ENCODE measurements at places on chromosomes 3 and 15. TPM values are rescaled to one million over a fixed set of nuclear protein-coding genes. Genes with fewer than 3 reads are reported as not detected.

DNA sequence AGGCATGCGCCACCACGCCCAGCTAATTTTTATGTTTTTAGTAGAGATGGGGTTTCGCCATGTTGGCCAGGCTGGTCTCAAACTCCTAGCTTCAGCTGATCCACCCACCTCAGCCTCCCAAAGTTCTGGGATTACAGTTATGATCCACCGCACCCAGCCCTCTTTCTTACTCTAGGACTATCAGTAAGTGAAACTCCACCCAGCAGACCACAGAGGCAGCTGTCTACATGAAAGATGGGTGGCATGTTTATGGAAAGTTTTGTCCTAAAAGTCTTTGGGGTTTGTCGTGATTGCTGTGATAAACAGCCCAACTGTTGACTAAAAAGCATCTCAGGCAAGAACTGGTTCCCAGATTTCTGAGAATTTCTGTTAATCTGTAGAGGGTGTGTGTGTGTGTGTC is 10.9 kb downstream of the ARL6IP5 start:
- no peak for DNase-seq

- DNase-seq = no peak
These were observed 142.4 kb downstream of the TCF12 start for GRCh38 chr15:57060799-57061198.

DNA sequence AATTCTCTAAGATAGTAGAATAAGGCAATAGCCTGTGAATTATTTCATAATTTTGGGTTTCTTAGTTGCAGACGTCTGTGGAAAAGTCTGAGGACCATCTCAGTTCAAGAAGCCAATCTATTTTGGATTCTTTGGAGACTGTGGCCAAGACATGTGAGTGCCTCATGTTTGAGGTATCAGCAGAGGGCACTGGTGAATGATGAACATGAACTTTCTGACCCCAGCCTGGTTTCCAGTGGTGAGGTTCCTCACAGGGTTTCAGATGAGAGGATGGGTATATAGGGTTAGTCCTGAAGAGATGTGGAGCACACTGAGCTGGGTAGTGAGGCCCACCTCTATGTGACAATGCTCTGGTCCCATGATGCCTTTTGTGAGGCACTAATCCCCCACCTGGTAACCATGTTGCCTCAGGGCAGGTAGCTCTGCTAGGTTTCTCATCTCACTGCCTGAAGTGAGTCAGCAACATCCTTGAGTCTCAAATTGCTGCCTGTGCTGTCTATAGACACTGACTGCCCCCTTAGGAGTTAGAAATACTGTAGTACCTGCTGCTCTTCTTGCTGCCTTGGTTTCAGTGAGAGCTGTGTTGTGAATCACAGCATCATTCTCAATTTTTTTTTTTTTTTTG is 32.3 kb downstream of the C3orf62 start:
- no peak for DNase-seq

DNA sequence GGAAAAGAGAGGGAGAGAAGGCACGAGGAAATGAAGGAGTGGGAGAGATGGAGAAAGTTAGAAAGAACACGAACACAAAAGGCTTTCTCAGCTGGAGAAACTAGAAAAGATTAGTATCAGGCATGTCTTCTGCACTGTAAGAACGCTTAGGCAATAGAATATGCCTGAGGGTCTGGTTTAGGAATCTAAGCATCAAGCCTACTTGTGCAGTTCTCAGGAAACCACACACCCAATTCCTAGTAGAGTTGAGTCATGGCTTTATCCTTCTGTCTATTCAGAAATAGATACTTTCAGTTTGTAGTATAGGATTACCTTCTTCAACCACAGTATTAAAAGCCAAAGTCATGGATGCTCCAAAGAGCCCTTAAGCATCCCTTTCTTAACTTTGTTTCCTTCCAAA is 969.4 kb downstream of the NTRK3 start:
- no peak for DNase-seq

- DNase-seq = no peak
These were observed 97.1 kb upstream of the SAMMSON start for GRCh38 chr3:69902386-69902785.

DNA sequence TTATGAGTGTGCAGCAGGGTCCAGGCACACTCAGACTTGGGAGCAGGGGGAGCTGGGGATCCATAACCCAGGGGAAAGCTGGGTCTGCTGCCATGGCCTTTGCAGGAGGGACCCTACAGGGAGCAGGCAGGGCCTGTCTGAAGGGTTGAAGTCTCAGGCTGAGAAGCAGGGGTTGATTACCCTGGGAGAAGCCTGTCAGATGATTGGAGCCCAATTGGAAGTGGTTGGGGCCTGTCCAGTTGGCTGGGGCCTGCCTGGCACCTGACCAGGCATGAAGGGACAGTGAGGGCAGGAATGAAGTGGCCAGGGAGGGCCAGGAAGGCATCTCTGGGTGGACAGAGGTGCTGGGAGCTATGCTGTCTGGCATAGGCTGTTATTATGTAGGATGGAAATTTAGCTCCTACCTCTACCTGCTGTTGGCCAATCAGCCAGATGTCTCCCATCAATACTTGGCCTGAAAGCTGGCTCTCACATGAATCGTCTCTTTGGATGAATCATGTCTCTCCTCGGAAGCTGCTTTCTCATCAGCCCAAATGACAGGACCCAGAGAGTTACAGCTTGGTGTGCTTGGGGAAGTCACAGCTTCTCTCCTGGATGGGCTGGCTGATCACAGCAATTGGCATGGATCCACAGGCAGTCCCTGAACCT is 27.4 kb upstream of the SLCO2A1 start:
- no peak for DNase-seq

- no peak for DNase-seq
These were observed 489.0 kb downstream of the NTRK3 start for GRCh38 chr15:87767516-87767915.

DNA sequence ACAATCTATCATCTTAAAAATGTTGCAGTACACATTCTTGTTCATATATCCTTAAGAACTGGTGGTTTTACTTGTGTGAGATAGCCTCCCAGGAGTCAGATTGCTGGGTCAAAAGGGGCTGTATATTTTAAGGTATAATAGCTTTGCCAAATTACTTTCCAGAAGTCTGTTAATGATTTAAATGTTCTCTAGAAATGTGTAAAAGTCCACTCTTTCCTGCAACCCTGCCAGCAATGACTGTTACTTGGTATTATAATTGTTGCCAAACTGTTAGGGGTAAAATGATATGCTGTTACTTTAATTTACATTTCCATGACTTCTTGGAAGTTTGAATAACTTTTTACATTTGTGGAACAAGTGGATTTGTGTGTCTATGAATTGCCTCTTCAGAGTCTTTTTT is 170.8 kb downstream of the SLC9A9 start:
- DNase-seq = no peak

DNA sequence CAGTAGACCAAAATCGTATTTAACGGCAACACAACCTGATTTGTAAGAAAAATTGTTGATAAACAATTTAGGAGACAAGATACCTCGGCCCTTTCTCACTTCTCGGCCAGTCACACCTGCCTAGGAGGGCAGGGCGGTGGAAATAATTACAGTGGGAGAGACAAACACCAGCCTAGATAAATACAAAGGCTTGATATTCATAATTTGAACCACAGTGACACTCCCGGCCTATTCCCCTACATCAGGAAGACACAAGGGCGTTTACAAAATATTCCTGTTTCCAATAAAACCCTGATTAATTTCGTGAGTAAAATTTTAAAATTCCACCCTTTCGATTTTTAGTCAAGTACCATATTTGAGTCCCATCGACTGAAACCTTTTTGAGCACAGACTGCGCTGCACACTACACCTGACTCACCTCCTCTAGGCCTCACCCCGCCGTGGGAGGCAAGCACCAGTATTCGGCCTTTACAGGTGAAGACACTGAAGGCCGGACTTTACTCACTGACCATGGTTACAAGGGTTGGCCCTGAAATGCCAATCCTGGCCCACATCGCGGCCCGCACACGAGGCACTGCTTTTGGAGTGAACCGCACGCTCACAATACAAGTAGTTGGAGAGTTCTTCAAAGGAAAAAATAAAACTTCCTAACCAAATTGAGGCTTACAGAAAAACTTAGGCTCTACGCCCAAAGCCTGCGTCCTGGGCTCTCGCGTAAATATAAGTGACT is 794 bp downstream of the ARPP19 start:
- DNase-seq = no peak

- no peak for DNase-seq
These were observed 3.4 kb upstream of the LMLN start for GRCh38 chr3:197956626-197956988.

GRCh38 chr3:37531066-37531720 is 330.5 kb upstream of the CTDSPL start:
- DNase-seq = no peak

- DNase-seq = no peak
These were observed 133.5 kb upstream of the THBS1 start for GRCh38 chr15:39447346-39447745.

GRCh38 chr15:99058421-99058870 is 46.4 kb upstream of the SYNM start:
- no peak for DNase-seq

GRCh38 chr15:67622110-67622509 is 79.6 kb downstream of the MAP2K5 start:
- DNase-seq = no peak

GRCh38 chr3:175383371-175383770 is 524.2 kb downstream of the NAALADL2 start:
- no peak for DNase-seq

DNA sequence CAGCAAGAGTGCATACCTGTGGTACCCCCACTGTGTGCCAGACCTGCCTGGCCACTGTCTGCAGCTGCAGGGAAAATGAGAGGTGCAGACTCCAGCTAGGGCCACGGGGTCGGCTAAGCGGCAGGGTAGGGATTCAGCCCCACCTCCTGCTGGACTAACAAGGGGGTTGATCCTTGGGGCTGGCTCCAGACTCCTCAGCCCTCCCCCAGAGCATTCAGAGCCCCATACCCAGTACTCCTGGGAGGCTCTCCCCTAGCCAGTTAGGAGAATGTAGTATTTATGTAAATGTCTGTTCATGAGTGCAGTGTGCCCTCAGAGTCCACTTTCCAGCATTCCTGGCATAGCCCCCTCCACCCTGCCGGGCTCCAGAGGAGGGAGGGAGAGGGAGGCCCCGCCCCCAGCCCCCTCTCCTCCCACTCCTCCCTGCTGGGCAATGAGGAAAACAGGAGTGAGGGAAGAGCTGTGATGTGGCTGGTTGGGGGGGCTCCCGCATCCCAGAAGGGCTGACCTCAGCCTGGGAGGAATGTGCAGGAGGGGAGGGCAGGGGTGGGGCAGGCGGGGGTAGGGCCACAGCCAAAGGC is 4.5 kb upstream of the SEMA3B start:
- DNase-seq = no peak

GRCh38 chr3:40464339-40465110 is 7.4 kb downstream of the RPL14 start:
- DNase-seq = no peak

- DNase-seq = no peak
These were observed 768.6 kb downstream of the ZPLD1 start for GRCh38 chr3:103203441-103203840.

DNA sequence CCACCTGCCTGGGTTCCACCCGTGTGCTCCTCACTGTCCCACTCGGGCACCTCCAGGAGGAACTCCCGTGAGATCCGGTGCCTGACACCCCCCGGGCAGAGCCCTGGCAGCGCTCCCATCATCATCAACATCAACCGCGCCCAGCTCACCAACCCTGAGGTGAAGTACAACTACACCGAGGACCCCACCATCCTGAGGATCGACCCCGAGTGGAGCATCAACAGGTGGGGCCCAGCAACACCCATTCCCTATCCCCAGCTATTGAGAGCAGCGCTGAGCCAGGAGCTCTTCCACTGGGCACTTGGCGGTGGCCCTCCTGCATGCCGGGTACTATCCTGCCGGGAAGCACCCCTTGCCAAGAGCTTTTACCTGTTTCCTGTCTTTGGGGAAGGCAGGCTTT is 33.5 kb downstream of the PLXNA1 start:
- DNase-seq = no peak

GRCh38 chr3:13462125-13462629 is 17.9 kb upstream of the HDAC11 start:
- no peak for DNase-seq

DNA sequence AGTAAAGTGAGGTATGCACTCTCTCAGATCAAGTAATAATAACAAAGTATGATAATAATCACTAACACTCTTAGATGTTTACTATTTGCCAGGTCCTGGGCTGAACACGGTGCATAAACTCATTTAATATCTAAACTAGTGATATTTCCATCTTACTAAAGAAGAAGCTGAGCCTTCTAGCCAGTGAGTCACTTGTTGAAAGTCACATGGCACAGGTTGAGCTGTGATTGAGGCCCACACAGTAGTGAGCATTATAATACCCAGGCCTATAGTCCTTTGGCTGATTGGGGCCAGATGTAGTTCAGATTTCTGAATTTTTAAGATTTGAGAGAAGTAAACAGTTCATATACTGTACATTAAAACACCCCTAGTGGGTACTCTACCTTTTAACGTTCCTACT is 93.2 kb upstream of the CCDC80 start:
- no peak for DNase-seq

GRCh38 chr3:98553753-98554152 is 22.0 kb downstream of the GPR15 start:
- DNase-seq = no peak

DNA sequence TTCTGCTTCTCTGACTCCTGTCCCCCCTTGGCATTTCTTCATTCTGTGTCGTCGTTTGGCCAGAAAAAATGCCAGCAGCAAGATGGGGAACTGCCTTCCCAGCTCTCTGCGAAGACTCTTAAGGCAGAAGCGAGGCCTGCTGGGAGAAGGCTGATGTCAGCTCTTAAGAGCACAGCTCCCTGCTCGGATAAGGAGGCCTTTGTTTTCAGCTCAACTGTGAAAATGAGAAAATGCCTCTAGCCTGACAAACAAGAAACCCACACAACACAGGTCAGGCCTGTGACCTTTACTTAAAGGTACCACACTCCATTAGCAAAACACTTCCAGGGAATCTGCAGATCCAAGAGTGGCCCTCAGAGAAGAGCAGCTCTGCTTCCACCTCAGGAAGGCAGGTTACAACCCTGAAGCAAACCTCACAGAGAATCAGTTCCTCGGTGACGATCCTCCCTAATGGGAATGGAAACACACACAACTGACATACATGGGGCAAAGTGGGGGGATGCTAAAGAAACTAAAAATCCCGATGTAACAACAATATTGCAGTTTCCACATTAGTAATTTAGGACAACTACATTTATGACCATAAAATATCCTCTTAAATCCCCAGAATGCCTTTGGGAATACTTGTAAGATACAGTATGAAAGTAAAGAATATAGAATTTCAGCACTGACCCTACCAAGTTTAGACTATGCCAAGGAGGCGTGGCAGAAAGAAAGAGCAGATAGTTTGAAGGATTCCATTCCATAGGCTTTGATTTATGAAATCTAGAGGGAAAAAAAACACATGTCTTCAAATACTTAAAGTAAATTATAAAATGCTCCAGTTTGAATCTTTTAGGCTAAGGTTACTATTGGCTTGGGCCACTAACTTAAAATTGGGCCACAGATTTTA is 52.1 kb downstream of the VGLL4 start:
- DNase-seq = no peak

The ATP13A5 gene
- not detected for total RNA-seq

The CDC25A gene
- total RNA-seq = 1.8 TPM

The PLA2G4B gene
- total RNA-seq = 8.2 TPM

The CFAP91 gene
- total RNA-seq = 12.9 TPM

The SOX14 gene
- not detected for total RNA-seq

The EBLN2 gene
- 9.4 TPM for total RNA-seq

The SPG21 gene
- 75.7 TPM for total RNA-seq

The CD200 gene
- 19.4 TPM for total RNA-seq

The IL16 gene
- 206 TPM for total RNA-seq

The CCR8 gene
- total RNA-seq = not detected

The PPP1R14D gene
- not detected for total RNA-seq

The C3orf33 gene
- 1.6 TPM for total RNA-seq

The FBXL22 gene
- 1.2 TPM for total RNA-seq

The SETD2 gene
- 56.9 TPM for total RNA-seq

The ETV5 gene
- 0.49 TPM for total RNA-seq

The IL17RB gene
- total RNA-seq = 3.8 TPM
